ENCODE measurements at places on chromosomes 3 and 15. TPM values are rescaled to one million over a fixed set of nuclear protein-coding genes. Genes with fewer than 3 reads are reported as not detected.

Gene AP3B2
- total RNA-seq = 0.15 TPM

Gene DAZL
- not detected for total RNA-seq

Gene ALS2CL
- 0.87 TPM for total RNA-seq

Gene WNT5A
- 3.6 TPM for total RNA-seq

Gene TNFAIP8L3
- total RNA-seq = 47.5 TPM

Gene SLC51A
- not detected for total RNA-seq
